ENCODE measurements at places on chromosomes 2 and 18. TPM values are rescaled to one million over a fixed set of nuclear protein-coding genes. Genes with fewer than 3 reads are reported as not detected.

Gene MC5R
- total RNA-seq, result not detected

Gene ANKRD62
- not detected for total RNA-seq

Gene STARD6
- total RNA-seq, result not detected

Gene DNAJC27
- 2.1 TPM for total RNA-seq

Gene RAB6C
- not detected for total RNA-seq

Gene CIDEA
- not detected for total RNA-seq

Gene PAX8
- 1.9 TPM for total RNA-seq

All from epithelial cell of alveolus of lung (primary cell).